Breast epithelium (tissue), 4 donors: ENCODE measurements at places on chromosomes 5 and 9. TPM values are rescaled to one million over a fixed set of nuclear protein-coding genes. Genes with fewer than 3 reads are reported as not detected.

CARD9 gene
- total RNA-seq: 3.3 TPM

FBP2 gene
- not detected for total RNA-seq

NRG2 gene
- total RNA-seq: 16.5 TPM

GRCh38 chr5:65061250-65061973, 292.7 kb downstream of the CWC27 start:
- no peak for DNase-seq

DNA sequence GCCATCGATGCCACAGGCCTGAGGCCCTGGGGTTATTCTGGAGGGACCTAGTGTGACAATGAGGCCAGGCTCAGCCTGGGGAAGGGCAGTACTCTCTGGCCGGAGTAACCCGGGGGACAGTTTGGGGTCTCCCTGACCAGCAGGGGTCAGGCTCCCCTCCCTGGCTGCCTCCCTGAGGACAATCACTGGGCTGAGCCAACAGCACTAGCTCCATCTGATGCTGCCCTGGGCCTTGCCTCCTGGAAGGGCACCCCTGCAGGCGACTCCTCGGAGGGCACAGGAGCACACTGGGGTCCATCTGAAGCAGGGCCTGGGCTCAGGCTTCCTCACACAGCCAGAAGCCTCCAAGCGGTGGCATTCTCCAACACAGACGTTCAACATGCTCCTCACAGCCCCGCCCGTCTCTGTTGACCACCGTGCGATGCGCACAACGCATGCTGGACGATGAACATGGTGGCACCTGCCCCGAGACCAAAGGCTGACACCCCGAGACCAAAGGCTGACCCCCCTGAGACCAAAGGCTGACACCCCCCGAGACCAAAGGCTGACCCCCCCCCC, 68.3 kb downstream of the ADAMTS2 start:
- no peak for DNase-seq

GRCh38 chr9:826500-827280, 14.8 kb upstream of the DMRT1 start:
- DNase-seq: no peak

- no peak for DNase-seq
Observed at GRCh38 chr9:86486891-86487837, 133.0 kb upstream of the TUT7 start.
